ENCODE measurements at places on chromosomes 13 and 19.
A peak's percentile ranks its signal among the peaks of the same experiment; 100 is the strongest.

GRCh38 chr13:74768521-74769085 lies 634.4 kb upstream of the KLF12 start:
- DNase-seq: no peak

DNA sequence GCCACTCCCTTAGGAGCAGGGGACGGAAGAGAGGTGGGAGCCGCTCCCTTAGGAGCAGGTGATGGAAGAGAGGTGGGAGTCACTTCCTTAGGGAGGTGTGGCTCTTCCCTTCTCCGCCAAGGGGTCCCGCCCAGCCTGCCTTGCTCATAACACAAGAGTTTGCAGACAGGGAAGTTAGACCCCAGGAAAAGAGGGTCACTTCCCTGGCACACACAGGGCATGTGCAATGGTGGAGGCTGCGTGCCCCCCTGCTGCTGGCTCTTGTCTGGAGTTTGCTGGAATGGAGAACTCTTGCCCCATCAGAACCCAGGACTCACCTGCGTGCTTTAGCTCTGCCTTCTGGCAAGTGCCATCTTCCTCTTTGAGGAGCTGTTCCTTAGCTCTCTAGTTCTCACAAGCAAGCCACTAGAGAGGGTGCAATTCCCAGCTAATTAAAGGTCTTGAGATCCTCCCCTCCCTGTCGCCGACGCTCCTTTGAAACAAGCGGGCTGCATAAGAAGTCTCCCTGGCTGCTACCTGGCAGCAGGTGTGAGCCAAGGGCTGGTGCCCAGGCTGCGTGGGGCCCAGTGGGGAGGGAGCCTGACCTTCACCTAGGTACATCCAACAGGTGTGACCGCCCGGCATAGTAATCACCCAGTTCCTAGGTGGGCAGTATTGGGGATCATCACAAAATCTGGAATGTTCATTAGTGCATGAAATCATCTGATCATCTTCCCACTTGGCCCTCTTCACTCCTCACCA lies 281.6 kb downstream of the ZNF536 start:
- DNase-seq: no peak

- no peak for DNase-seq
Observed at GRCh38 chr13:43522788-43523187, 264.0 kb downstream of the ENOX1 start.

DNA sequence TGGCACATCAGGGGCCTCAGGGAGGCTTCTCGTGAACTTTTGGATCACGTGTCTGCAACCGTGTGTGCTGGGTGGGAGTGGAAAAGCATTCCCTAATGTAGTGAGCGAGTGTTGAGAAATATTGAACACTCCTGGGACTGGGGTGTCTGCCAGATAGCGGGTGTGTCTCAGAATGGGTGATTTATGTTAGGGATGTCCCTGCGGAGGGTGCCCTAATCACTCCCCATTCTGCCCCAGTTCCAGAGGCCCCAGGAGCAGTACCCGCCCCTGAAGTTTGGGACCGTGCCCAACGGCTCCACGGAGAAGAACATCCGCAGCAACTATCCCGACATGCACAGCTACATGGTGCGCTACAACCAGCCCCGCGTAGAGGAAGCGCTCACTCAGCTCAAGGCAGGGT lies 24.2 kb upstream of the GRWD1 start:
- DNase-seq: no peak

DNA sequence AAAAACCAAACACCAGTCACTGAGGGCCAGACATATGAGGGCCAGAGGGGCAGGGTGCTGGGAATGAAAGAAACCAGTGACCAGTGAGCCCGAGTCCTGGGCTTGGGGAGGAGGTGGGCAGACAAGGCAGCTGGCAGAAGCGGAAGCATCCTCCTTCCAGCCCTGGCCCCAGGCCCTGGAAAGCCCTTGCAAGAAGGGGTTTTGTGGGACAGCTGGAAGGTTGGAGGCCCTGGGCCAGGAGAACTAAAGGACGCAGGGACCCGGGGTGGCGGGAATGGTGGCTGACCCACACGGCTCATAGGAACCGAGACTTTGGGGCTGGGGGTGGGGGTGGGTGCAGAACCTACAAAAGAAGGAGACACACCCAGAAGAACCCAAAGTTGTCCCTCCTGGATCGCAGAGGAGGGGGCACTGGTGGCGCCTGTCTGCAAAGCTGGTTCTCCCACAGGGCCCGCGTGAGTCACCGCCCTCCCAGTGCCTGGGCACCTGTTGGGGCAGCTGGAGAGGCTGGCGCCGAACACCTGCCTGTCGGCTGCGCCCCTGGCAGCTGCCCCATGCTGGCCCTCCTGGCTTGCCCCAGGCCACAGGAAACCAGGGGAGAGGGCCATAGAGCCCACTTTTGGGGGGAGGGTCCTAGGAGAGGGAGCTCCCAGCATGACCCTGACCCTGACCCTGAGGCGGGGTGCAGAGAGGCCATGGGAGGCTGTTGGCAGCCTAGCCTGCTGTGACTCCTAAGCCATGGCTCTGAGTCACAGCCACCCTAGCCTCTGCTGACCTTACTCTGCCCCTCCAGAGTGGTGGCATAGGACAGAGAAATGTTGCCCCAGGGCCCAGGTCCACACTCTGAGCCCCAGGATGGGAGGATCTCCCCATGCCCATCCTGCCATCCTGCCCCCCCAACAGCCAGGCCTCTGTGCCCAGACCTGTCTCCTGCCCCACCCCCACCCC lies 802 bp downstream of the DMPK start:
- DNase-seq: no peak

DNA sequence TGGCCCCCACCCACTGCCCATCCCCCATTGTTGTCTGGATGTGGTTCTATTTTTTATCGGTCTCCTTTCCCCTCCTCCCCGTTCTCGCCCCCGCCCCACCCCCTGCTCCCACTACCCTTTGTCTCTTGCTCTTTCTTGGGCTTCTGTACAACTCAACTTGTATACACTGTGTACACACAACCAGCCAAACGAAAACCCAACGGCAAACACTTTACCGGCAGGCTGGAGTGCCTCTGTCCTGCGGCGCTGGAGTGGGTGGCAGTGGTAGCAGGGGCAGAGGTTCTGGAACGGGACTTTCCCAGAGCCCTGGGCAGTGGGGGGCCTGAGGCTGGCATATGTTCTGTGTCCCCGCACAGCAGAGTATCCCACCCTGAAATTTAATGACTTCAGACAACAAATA lies 13.7 kb downstream of the RRAS start:
- DNase-seq: no peak

GRCh38 chr19:13240312-13241022 lies 90.3 kb downstream of the IER2 start:
- DNase-seq: no peak

- no peak for DNase-seq
Observed at GRCh38 chr13:112839356-112840105, 129.5 kb upstream of the MCF2L start.

DNA sequence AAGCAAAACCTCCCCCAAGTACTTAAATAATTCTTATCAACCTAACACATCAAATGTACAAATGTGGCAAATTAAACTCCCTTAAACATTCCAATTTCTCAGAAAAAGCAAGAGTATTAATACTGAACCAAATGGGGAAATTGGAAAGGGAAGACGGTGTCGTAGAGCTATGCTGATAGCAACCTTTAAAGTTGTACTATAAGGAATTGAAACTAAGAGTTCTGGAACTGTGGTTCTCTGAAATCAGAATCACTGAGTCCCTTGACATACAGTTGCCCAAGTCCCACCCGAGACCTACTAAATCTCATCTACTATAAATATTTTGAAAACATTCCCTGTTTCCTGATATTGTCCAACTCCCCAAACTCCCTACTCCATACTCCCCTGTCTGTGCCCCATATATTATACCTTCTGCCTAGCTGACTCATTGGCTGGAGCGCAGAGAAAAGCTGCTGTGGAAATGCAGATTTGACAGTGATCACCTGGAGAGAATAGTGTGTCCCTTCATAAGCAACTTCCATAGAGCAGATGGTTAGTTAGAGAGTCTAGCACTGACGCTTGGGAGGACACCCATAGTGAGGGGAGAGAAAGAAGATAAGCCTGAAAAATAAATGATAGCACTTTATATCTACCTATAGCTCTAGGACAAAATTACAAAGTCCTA lies 51.4 kb upstream of the ITM2B start:
- no peak for DNase-seq

- peak; percentile 12 for DNase-seq
Observed at GRCh38 chr19:13885826-13886365, 9.0 kb downstream of the NANOS3 start.

GRCh38 chr19:6105444-6105843 lies 4.9 kb downstream of the RFX2 start:
- no peak for DNase-seq

GRCh38 chr13:40316301-40316700 lies 350.1 kb downstream of the FOXO1 start:
- DNase-seq: no peak

DNA sequence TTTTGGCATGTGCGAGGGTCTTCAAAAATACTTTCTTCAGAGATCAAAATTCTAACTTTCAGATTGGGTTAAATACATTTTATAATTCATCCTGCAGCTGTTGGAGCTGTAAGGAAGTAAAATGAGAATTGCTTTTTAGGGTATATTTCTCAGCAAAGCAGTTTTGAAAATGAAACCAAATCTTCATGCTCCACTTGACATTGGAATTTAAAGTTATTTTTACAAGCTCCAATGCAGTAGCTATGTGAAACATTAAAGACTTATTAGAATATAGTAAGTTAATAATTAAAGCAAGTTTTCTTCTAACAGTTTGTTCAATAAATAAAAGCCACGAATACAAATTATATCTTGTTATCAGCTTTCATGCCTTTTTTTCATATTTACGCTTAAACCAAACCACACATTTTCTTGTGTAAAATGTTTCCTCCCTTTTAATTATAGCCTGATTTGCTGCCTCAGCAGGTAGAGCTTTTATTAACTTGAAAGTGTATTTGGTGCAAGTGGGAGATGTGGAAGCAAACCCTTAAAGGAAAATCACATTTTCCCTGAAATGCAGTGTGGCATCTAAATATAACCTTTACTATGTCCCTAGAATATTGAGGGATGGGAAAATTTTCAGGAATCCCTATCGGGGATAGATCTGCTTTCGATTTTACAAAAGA lies 12.4 kb upstream of the MICU2 start:
- DNase-seq: no peak

DNA sequence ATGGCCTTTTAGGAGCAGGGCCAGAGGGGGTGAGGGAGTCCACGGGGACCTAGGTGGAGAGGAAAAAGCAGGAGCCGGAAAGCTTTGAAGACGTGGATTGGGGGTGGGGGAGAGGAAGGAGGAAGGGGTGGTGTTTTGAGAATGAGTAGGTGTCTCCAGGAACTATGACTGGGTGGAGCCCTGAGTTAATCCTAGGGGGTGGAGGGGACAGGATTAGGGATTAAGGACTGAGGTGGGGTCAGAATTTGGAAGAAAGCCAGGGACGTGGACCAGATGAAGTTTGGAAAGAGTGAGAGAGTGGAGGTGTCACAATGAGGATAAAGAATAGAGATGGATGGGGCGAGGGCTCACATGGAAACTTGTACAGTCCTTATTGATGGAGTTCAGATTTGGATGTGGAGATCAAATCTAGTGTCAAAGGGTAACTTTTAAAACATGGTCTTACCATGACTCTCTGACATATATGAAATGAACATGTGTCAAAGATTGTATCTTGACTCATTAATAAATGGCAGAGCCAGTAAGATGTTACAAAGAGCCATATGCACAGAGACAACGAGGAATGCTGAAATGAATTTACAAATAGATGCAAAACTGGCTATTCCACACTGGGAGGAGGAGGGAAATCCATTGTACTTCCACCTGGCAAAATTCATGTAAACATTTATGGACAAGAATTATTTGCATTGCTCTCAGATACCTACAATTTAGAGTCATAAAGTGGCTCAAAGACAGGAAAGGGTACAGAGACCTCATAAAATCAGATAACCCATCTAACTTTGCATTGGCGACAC lies 1.7 kb upstream of the KLK13 start:
- DNase-seq: no peak

GRCh38 chr19:37778613-37779126 lies 716 bp downstream of the ZNF573 start:
- peak; percentile 18 for DNase-seq

- DNase-seq: no peak
Observed at GRCh38 chr19:2042485-2043250, 8.4 kb downstream of the MKNK2 start.
